Stimulated activated CD4-positive, alpha-beta T cell treated with anti-CD3 and anti-CD28 coated beads, Interleukin-2, amount 100 ng/mL, for 24 hours (primary cell): ENCODE measurements at places on chromosomes 6 and 20.

GRCh38 chr6:62429781-62430180, 143.8 kb upstream of the KHDRBS2 start:
- DNase-seq, result no peak

- DNase-seq, result no peak
Measured at GRCh38 chr6:6742535-6742934, 154.0 kb downstream of the LY86 start.

- no peak for DNase-seq
Measured at GRCh38 chr6:111291336-111292259, 191.4 kb downstream of the REV3L start.

- DNase-seq, result no peak
Measured at GRCh38 chr6:3128356-3129108, 10.0 kb downstream of the BPHL start.

DNA sequence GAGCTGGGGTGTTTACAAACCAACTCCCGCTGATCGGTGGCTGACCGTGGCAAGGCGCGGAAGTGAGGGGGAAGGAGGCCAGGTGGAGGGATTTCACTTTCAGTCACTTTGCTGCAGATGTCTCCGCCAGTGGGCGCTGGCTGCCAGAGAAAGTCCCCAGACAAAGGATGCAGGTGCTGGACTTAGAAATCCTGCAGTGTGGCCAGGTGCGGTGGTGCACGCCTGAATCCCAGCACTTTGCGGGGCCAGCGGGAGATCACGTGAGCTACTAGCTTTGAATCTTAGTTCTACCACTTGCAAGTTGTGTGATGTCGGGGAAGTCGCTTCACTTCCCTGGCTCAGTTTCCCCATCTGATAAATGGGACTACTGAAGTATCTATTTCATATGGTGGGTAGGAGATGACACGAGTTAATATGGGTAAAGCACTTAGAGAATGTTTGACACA, 180.4 kb downstream of the ZNF217 start:
- peak; percentile 36 for DNase-seq

DNA sequence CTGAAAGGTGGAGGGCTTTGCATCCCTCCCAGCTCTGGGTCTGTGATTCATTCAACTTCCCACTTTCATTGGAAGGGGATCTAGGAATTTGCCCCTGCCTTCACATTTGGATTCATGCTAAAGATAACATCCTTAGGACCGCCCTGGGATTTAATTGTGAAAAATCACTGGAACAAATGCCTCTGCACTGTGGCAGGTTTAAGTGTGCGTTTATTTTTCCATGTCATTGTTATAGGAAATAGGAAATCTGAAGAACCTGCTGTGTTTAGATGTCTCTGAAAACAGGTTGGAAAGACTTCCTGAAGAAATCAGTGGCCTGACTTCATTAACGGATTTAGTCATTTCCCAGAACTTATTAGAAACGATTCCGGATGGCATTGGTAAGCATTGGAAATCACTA, 104.7 kb downstream of the LRRC1 start:
- no peak for DNase-seq

DNA sequence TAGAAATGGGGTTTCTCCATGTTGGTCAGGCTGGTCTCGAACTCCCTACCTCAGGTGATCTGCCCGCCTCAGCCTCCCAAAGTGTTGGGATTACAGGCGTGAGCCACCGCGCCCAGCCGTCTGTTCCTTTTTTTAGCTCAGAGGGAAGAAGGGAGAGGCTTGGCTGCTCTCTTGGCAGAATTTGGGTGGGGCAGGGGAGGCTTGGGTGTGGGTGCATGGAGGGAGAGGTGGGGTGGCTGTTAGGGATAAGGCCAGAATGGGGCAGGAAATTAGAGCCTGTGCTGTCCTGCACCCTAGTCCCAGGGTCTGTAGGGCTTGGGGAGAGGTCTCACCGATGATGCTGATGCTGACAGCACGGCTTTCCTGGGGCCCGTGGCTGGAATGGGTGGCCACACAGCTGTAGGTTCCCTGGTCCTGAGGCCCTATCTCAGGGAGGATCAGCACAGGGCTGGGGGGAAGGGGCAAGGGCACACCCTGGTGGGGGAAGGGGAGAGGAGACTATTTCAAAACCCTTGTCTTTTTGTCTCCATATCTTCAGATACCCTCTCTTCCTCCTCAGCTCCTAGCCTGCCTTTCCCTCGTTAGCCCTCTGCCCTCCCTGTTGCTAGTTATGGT, 2.0 kb downstream of the AGER start:
- DNase-seq, result no peak

DNA sequence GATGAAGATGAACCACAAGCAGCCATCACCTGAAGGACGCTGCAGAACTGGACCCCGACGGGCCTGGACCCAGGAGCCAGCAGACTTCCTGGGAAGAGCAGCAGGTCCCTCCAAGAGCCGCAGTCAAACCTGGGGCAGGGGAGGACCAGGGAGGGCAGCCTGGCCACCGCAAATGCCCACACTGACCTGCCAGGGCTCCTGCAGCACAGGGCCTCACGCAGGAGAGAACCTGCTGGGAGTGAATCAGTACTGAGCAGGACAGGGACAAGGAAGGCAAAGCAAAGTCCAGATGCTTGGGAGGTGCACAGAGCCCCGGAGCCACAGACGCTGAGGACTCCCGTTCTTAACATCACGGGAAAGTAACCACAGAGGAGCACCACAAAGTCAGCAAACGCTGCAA, 75.2 kb downstream of the TAF4 start:
- DNase-seq, result no peak

DNA sequence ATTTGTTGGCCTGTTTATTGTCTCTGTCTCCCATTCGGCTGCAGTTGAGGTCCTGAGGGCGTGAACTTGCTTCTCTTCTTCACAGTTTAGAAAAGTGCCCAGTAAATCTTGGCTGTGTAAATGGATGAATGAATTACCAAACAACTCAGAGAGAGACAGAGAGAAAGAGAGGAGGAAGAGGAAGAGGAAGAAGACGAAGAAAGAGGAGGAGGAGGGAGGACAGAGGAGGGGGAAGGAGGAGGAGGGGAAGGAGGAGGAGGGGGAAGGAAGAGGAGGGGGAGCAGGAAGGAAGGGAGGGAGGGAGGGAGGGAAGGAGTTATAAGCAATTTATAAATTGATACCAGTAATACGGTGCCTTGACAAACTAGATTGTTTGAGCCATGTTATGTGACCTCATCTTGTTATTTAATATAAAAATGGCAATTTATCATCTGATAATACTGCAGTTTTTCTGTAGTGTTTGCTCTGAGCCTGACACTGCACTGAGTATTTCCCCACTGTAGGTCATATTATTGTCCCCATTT, 18.7 kb downstream of the HCK start:
- DNase-seq, result no peak

GRCh38 chr6:83097204-83097603, 29.7 kb downstream of the DOP1A start:
- DNase-seq, result no peak

GRCh38 chr20:20417876-20418676, 50.2 kb downstream of the INSM1 start:
- DNase-seq, result no peak

DNA sequence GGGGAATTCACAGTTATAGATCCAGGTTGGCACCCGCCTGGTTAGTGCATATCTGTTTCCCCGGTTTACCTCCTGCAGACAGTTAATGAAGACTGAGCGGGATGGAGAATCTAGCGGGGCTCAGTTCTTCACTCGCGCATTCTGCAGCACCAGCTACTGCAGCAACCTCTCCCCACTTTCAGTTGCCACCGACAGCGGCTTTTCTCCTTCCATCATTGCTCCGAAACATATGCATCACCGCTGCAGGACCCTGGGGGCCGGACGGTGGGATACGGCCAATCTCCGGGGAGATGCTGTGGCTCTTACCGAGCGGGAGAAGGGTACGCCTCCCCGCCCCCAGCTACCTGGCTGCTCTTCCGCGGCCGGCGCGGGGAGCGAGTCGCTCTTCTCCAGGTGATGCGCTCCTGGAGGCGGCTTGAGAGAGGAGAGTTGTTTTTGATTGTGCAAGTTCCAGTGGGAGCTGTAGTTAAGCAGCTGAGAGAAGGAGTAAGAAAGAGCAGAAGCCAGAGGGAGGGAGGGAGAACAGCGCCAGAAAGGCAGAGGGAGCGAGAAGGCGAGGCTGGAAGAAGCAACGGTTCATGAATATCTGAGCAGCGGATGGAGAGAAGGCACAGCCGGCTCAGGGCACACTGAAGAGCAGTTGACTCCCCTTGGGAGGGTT, at the start of gene SGK1:
Gene SGK1, minus strand, starts transcription at position 642 of the 661 bp plus-strand sequence. CDS start 652 bp downstream, outside the sequence.
- peak; percentile 30 for DNase-seq

DNA sequence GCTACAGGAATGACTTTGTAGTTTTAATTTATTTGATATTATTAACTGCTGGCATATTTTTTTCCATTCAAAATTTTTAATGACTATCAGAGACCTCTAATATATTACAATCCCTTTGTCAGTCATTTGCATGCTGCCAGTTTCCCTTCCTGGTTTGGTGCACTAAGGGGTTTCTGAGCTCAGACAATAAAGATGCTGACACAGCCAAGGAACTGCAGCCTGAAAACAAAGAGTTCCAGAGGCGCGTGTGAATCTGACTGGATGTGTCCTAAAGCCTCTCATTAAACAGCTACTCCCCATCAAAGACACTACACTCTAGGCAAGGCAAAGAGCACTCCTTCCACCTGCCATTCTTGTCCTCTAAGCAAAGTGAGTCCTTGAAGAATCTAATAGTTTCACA, 116.8 kb upstream of the DST start:
- no peak for DNase-seq
